Renal cortex interstitium (tissue), 15 donors: ENCODE measurements at places on chromosomes 3 and 15. TPM values are rescaled to one million over a fixed set of nuclear protein-coding genes. Genes with fewer than 3 reads are reported as not detected.

Gene PROK2
- polyA plus RNA-seq = not detected

Gene POTEB2
- not detected for polyA plus RNA-seq

Gene ZNF662
- polyA plus RNA-seq = 27.9 TPM

Gene SERPINI2
- 2.9 TPM for polyA plus RNA-seq

Gene SSUH2
- 4.9 TPM for polyA plus RNA-seq

Gene DOCK3
- polyA plus RNA-seq = 1.5 TPM

Gene RAD18
- polyA plus RNA-seq = 12.4 TPM

Gene RASGRP1
- polyA plus RNA-seq = 10.8 TPM

Gene PGBD4
- polyA plus RNA-seq = 2.2 TPM

Gene GHSR
- not detected for polyA plus RNA-seq

Gene GOLGA6B
- polyA plus RNA-seq = 0.23 TPM
